DMS53 (cell line): ENCODE measurements at places on chromosomes 16 and 17.

DNA sequence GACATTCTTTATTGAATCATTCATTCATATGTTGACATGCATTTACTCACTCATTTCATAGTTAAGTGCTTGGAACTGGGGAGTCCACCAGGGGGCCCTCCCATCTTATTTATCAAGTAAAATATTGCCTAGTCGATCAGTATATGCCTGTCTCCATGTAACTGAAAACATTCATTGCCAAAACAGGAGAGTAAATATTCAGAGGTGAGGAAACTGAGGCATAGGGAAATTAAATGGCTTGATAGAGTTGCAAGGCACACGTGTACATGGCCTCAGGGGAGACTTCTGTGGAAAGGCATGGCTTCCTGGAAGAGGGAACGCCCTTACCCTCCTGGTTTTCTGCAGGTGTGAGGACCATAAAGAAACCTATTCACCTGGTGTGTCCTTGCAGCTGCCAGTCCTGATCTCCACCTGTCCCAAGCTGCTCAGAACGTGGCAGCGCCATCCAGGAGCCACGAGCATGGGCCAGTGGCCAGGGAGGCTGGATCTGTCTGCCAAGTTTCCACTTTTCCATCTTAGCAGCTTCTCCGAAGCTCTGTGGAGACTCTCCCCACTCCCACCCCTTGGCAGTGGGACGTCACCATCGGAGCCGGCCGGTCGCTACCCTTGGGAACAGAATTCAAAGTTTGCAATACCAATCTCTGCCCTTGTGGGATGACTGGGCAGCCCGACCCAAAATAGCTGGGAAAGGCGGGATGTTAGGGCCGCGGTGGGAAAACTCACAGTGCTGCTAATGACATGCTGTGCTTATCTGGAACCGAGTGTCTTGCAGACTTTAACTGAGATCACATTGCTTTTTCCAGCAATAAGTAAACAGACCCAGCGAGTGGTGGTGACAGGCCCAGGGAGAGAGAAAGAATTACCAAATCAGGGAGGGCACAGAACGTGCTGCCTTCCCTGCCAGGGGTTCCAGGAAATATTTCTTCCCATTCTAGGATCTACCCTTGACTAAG, 4.1 kb upstream of the C1QTNF1 start:
- peak; percentile 83 for DNase-seq

GRCh38 chr17:71461498-71462169, 659.2 kb upstream of the SOX9 start:
- DNase-seq = no peak

DNA sequence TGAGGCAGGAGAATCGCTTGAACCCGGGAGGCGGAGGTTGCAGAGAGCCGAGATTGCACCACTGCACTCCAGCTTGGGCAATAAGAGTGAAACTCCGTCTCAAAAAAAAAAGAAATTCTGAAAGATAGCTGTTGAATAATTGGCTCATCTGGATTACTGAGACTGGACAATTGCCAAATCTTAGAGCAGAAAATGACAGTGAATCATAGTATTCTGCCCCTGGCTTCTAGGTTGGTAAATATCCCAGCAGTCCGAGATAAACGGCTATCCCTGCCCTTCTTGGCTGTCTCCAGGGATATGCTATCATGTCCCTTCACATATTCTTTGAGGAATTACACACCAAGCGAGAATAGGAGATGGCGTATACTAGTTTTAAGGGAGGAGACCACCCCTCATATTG, 35.5 kb upstream of the METTL16 start:
- DNase-seq = peak; percentile 13

DNA sequence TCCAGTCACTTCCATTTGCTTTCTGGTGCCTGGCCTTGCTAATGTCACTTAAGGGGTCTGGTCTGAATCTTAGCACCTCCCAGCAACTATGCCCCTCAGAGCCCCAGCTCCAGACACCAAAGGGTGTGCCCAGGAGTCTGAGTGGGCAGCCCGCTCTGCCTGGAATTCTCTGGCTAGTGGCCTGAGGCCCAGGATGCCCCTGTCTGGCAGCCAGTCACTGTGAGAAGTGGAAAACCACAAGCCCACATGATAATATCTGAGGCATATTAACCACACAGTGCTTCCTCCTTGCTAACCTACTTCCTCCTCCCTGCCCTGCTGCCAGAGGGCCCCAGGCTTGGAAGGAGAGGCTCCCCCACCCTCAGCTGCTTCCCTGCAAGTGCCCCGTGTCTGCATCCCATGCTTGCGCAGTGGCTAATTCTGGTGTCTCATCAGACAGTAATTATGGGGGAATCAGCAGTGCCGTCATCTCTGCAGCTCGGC, 14.0 kb downstream of the SRCIN1 start:
- DNase-seq = no peak

GRCh38 chr17:59888145-59888750, 4.5 kb downstream of the TUBD1 start:
- no peak for DNase-seq

GRCh38 chr17:30074730-30075129, 41.9 kb upstream of the NSRP1 start:
- DNase-seq = no peak

DNA sequence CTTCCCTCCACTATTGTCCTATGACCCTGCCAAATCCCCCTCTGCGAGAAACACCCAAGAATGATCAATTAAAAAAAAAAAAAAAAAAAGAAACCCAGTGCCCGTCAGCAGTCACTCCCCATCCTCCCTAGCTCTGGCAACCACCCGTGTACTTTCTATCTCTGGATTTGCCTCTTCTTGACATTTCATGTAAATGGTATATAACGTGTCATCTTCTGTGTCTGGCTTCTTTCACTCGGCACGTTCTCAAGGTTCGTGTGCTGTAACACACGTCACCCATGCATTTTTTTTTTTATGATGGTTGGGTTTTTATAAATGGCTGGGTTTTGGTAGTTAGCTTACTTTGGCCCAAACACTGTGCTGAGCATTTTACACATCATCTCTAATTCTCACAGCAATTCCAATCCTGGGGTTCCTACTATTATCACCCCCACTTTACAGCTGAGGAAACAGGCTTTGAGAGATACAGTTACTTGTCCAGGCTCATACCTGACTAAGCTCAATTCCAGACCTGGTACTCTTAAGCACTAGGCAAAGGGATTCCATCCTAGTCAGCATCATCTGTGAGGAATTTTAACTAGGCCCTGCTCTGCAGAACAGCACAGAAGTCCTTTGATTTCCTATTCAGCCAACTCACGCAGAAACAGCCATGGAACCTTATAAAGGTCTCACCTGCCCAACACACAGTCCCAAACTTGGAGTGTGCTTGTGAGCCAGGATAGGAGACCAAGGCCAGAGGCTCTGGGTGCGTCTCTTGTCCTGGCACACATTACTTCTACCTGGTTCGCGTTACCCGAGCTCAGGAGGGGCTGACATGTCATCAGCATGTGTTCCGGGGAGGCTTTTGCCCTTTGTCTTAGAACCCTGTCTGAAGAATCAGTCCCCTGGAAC, 11.7 kb downstream of the NDUFAB1 start:
- no peak for DNase-seq

GRCh38 chr16:68724797-68725196, 12.3 kb upstream of the CDH1 start:
- DNase-seq = no peak

DNA sequence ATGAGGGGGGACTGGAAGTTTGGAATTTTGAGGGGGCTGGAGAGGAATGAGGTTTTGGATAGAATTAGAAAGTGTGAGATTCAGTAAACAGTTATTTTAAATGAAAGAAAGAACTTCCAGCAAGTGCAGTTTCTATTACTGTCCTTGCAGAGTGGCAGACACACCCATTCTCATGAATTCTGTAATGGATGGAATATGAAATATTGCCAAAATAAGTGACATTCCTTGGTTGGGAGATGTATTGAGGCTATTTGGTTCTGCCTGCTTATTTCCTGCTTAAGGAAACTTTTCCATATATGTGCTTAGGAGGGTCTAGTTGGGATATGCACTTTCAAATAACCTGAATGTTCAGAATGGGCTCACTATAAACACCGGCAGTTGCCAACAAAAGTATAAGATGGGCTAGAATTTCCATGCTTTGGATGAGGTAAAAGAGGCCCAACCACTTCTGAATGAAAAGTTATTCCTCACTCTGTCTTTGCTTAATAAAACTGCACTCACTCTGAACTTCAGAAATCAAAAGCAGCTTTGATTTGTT, 434.4 kb downstream of the CA10 start:
- DNase-seq = no peak

- DNase-seq = no peak
Measured at GRCh38 chr16:12775656-12776236, 27.9 kb downstream of the CPPED1 start.

DNA sequence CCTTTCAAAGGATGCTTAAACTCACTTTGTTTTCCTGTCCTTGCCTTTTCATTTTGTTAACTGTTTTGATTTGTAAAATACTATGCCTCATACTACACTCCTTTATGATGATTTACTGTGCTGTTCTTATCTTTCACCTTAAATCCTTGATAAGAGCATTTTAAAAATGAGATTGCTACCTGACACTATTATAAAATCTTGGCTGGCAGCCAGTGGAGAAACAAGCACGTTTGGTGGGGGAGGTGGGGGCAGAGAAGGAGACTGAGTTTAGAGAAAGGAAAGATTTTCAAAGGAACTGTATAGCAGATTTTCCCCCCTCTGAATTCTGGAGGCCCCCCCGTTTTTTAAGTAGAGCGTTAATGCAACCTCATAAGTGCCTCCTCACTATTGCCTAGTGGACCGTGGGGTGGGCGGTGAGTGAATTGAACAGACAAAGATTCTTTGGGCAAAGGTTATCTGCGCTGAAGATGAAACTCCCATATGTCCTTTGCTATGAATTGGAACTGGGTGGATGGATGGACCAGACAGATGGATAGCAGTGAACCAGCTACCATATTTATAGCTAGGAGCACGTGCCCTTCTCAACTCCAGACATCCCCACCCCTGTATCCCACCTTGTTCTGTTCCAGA, 200.2 kb downstream of the CCDC182 start:
- DNase-seq = no peak

DNA sequence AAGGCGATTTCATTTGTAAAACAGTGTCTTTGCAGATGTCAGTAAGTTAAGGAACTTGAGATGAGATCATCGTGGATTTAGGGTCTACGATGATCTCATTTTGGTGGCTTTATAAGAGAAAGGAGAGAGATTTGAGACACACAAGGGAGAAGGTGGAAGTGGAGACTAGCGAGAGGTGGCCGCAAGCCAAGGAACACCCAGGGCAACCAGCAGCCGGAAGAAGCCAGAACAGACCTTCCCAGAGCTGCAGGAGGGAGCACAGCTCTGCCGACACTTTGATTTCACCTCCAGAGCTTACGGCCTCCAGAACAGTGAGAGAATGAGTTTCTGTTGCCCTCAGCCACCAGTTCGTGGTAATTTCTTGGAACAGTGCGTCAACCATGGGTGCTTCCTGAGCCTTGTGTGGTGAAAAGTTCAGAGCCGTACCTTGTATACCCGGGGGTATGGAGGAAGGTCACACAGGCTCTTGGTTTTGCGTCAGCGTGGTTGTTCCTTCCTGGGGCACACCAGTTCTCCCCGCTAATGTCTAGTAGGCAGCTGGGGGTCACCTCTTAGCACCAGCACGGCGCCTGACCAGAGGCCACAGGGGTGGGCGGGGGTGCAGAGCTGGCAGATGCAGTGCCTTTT, 12.9 kb upstream of the SEC14L1 start:
- no peak for DNase-seq

DNA sequence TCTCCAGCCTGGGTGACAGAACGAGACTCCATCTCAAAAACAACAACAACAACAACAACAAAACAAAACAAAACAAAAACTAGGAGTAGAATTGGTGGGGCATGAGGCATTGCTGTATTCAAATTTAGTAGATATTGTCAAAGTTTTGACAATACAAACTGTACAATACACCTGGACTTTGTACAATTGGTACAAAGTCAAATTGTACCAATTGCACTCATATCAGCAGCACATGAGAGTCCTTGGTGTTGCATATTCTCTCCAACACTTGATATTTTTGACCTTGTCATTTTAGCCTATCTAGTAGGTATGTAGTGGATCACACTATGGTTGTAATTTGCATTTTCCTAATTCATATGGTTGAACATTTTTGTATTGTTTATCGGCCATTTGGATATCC, 14.3 kb upstream of the ATF7IP2 start:
- no peak for DNase-seq
